Esophagus squamous epithelium (tissue), 5 donors: ENCODE measurements at places on chromosomes 4 and X.

GRCh38 chr4:121794505-121795188 lies 6.5 kb upstream of the EXOSC9 start:
- no peak for DNase-seq

GRCh38 chrX:40685362-40685918 lies 38.1 kb upstream of the CXorf38 start:
- DNase-seq: no peak

- DNase-seq: no peak
Observed at GRCh38 chr4:8652181-8653078, 59.9 kb downstream of the CPZ start.

DNA sequence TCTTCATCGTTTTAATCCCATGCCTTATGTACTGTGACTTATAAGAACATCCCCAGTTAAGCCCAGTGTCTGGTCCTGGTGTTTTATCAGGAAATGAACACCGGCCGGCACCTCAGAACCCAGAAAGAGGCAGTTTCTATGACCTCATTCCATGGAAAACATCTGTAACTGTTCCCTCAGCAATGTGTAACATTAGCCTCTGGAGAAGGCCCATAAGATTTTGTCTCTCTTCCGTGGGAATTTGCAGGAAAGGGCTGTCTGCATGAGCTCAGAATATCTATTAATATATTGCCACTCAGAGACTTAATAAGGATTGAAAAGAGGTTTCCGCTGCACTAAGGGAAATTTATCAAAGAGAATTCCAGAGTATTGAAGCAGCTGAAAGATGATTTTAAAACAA lies 3.1 kb upstream of the TCEANC start:
- no peak for DNase-seq

- no peak for DNase-seq
Observed at GRCh38 chr4:11435557-11435956, 6.9 kb upstream of the HS3ST1 start.

DNA sequence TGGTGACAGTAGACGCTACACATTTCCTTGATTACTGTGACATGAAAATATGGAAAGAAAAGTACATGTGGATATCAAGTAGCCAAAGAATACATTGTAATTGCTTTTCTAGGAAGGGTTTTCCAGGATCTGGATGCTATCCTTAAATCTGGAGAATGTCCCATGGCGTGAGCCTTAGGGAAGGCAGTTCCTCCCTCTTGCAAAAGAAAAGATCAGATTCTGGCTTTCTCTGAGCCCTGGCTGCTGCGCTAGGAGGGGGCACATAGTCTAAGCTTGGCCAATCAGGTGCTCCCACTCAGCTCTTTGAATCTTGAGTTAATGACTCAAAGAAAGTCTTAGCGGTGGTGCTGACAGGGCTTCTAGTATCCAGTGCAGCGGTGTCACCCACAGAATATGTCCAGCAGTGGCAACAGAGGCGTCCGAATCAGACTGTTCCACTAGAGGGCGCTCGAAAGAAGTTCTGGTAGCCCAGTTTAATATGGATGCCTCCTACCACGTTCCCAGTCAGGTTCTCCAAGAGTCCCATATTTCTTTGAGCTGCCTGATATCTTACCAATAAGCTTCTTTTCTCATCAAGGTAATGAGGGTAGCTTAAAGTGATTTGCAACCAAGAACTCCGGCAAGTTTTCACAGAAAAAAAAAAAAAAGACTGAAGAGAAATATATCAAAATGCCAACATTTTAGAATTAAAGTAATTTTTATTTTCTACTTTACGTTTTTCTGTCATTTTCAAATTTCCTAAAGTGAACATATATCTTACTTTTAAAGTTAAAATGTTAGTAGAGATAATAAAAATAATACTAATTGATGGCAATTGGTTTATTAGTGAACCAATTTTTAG lies 213.4 kb upstream of the S100G start:
- no peak for DNase-seq

DNA sequence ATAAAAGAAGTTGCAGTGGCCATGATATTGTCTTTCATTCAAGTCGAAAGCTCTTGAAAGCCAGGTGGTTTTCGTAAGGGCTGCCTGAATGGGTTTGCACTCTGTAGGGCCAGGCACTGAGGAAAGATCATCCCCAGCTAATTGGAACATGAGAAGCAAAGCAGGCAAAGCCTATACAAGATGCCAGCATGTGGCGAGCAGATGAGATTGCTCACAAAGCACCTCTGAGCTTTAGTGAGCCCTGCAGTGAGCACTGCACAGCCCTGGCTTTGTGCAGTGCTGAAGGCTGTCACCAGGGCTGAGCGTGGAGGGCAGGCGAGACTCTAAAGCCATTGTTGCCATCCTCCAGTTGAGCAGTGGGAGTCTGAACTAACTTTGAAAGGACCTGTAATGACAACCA lies 53.8 kb downstream of the HADH start:
- no peak for DNase-seq

GRCh38 chr4:48175328-48175727 lies 41.3 kb upstream of the TXK start:
- DNase-seq: no peak
